Heart right ventricle (tissue), 16 donors: ENCODE measurements at places on chromosomes 12 and 14. TPM values are rescaled to one million over a fixed set of nuclear protein-coding genes. Genes with fewer than 3 reads are reported as not detected.

The GDF3 gene
- not detected for total RNA-seq

The ASCL1 gene
- total RNA-seq = not detected

The GRIN2B gene
- total RNA-seq = not detected

The DAZAP2 gene
- 183 TPM for total RNA-seq

The DNAAF2 gene
- total RNA-seq = 4.5 TPM

The LIN7A gene
- 9.2 TPM for total RNA-seq

DNA sequence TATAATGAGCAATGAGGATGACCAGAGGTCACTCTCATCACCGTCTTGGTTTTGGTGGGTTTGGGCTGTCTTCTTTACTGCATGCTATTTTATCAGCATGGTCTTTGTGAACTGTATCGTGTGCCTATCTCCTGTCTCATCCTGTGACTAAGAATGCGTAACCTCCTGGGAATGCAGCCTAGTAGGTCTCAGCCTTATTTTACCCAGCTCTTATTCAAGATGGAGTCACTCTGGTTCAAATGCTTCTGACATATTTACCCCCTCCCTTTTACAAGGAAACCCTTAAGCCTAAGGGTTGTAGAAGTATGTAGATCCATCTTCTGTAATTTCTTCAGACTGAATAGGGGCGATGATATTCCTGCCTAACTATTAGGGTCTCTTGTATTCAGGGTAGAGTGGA, 8.4 kb downstream of the IFI27L1 start:
- no peak for DNase-seq

- DNase-seq = no peak
Measured at GRCh38 chr12:148676-149416, 65.1 kb downstream of the SLC6A12 start.

DNA sequence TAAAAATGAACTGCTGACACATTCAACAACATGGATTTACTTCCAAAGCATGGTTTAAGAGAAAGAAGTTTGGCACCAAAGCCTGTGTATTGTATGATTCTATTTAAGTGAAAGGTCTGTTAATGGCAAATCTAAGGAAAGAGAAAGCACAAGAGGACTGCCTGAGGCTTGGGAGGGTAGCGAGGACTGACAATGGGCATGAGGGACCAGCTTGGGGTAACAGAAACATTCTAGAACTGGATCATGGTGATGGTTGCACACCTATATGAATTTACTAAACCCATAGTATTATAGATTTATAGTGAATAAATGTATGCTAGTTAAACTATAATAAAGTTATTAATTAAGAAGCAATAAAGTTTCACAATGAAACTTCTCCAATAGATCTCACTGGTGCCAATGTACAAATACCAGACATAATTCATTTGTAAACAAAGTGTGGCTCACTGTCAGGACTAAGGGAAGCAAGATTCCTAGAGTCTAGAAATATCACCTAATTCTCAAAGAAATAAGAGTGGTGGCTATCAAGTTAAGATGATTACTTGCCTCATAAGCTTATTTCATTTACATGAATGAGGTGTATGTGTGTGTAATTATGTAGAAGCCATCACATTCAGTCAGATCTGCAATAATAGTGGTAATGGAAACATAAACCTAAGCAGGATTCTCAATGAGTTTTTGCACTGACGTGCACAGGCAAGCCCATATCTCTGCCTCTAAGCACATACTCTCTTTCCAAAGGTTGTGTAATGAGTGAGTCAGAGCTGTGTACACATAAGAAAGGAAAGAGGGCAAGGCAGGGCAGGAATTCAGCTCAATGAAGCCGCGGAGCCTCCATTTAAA, 353.4 kb downstream of the KCNH5 start:
- DNase-seq = no peak

- no peak for DNase-seq
Measured at GRCh38 chr14:55539975-55540374, 40.0 kb upstream of the KTN1 start.

- DNase-seq = no peak
Measured at GRCh38 chr12:3833670-3834310, 39.4 kb downstream of the PARP11 start.

- DNase-seq = no peak
Measured at GRCh38 chr12:111558107-111558376, 41.1 kb downstream of the ATXN2 start.

DNA sequence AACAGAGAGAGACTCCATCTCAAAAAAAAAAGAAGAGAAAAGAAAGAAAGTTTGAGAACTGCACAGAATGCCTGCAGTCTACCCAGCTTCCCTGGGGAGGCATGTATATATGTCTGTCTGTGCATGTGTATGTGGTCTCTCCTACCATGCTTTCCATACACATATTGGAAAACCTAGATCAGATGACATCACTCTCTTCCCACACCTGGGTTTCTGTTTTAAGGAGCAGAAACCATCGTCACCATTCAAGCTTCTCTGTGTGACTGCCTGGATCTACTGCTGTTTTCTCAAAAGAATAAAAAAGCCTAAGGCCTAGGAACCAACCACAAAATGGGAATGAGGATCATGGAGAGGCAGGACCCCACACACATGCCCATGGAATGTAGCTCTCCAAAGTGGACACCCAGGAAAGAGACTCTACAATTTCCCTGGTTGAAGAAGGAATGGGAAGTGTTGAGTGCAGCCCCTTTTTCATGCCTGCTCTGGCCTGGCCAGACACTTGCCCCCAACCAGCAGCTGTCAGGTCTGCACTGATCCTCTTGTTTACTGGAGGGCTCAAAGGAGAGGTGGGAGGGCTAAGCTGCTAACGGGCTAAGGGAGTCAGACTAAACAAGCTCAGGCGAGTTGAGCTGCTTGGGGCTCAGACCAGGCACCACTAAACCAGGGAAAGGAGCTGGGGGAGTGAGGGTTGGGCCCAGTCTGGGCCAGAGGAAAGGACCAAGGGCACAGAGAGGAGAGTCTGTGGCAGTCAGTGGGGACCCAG, 7.7 kb upstream of the PCK2 start:
- DNase-seq = no peak
